ENCODE measurements at places on chromosomes 7 and 10.

- H3K4me3 ChIP-seq: no peak overlapping the region
- no peaks in the 10 kb centered on the region for H3K4me1 ChIP-seq
- no peak overlapping the region for H3K27ac ChIP-seq
- H3K27me3 ChIP-seq: peaks cover 7% of the 10 kb centered on the region
- no peaks in the 10 kb centered on the region for H3K36me3 ChIP-seq
These were observed 544.2 kb upstream of the ANKRD30A start for GRCh38 chr10:36581237-36581636.

GRCh38 chr10:117237401-117237991 lies 3.4 kb upstream of the SLC18A2 start:
- no peaks in the 10 kb centered on the region for H3K36me3 ChIP-seq
- peaks cover 74% of the 10 kb centered on the region for H3K27me3 ChIP-seq
- H3K4me3 ChIP-seq: no peak overlapping the region
- no peak overlapping the region for H3K27ac ChIP-seq
- DNase-seq: no peak

DNA sequence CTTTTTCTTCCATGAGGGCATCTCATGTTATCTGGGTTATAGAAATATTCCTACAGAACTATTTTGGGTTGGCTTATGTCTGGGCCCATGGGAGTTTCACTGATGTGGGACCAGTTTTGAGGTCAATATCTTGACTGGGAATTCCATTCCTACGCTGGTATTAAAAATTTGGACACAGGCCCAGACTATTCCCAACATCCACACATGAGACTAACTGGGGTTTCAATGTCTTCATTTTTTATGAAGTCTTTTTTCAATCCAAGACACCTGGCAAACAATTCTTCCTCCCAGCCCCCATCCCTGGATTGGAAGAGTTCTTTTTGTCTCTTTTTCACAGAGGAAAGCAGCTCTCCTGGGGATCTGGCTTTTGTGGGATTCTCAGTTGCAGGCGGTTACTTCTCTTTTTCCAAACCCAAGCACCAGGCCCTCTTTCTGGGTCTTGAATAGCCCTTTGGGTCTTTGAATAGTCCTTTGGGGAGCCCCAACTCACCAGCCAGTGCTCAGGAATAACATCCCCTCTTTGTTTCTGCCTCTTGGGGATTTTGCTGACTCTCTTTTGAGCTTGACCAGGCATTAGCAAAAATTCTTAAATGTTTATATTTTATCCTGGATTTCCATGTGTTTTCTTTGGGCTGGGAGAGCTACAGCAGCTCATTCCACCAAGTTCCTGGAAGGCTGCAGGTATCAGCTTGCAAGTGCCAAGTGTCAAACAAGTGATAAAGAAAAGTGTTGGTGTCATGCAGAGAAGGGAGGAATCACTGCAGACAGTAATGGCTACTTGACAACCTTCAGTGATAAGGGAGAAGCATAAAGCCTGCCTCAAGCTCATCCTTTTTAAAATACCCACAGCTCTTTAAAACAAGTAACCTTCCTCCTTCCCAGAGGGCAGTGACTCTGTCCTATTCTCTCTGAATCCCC lies 234.3 kb downstream of the ADAM12 start:
- peak overlapping the region; percentile 83 for H3K27ac ChIP-seq
- peaks cover 39% of the 10 kb centered on the region for H3K4me1 ChIP-seq
- H3K4me3 ChIP-seq: no peak overlapping the region
- peaks cover 11% of the 10 kb centered on the region for H3K36me3 ChIP-seq
- H3K27me3 ChIP-seq: peaks cover 16% of the 10 kb centered on the region
- no peak for DNase-seq

GRCh38 chr10:114303556-114303955 lies 64.5 kb downstream of the VWA2 start:
- H3K4me1 ChIP-seq: peaks cover 31% of the 10 kb centered on the region
- peaks cover 25% of the 10 kb centered on the region for H3K36me3 ChIP-seq
- H3K27ac ChIP-seq: no peak overlapping the region
- no peak for DNase-seq
- H3K27me3 ChIP-seq: peaks cover 10% of the 10 kb centered on the region

- no peaks in the 10 kb centered on the region for H3K27me3 ChIP-seq
- no peak for DNase-seq
- no peak overlapping the region for H3K4me3 ChIP-seq
- peaks cover 4% of the 10 kb centered on the region for H3K36me3 ChIP-seq
These were observed 347.9 kb upstream of the MEOX2 start for GRCh38 chr7:16034353-16034752.

GRCh38 chr10:88744002-88744401 lies 15.8 kb upstream of the LIPN start:
- H3K36me3 ChIP-seq: no peaks in the 10 kb centered on the region
- no peak for DNase-seq
- no peaks in the 10 kb centered on the region for H3K4me1 ChIP-seq

DNA sequence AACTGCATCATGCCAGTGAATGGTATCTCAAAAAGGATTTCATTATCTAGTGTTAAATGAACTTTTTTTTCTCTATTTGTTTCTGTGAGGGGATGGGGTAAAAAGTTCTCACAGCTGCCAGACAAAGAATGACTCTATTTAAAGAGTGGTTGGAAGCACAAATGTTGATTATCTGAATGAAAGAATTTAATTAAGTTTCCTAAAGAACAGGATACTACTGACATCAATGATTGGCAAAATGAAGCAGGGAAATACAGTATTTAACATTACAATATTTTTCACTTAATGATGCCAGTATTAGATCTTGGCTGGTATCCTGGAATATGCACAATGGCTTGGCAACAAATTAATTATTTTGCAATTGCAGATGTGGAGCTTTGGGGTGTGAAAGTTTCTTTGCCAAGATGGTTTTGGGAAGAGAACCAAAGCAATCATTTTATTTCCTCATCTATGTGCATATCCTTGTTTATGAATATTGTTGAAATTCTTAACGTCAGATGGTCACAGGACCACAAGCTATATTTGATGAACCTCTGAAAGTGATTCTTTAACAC lies 336.8 kb downstream of the ARL4A start:
- no peak overlapping the region for H3K4me3 ChIP-seq
- no peak for DNase-seq
- peaks cover 5% of the 10 kb centered on the region for H3K36me3 ChIP-seq
- peaks cover 5% of the 10 kb centered on the region for H3K4me1 ChIP-seq
- no peaks in the 10 kb centered on the region for H3K27me3 ChIP-seq

DNA sequence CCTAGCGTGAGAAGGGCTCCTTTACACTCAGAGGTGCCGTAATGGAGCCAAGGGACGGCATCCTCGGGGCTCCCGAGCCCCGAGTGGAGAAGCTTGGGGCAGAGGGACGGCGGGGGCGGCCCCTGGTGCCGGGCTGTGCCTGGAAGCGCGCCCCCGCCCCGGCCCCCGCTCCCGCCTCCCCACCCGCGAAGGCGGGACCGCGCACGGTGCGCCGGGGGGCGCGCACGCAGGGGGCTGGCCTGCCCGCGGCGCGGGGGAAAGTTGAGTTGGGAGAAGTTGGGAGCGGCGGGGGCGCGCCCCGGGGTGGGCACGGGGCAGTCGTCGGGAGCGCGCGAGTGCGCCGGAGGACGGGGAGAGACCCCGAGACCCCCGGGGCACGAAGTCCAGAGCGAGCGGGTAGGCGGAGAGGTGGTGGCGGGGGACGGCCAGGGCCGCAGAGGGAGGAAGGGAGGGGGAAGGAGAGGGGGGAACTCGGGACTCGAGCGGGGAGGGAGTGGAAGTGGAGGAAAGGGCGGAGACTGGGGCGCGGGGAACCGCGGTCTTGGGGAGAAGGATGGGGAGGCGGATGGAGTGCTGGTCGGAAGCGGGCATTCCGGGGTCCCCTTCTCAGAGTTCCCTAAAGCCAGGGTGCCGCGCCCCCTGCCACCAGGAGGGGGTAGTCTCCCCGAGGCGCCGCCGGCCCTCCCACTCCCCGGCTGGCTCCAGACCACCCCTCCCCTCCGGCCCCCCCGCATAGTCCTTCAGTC lies at the start of gene SLC4A2:
Gene SLC4A2 (plus strand): TSS at position 223 of the 746 bp plus-strand sequence. CDS start 2,399 bp downstream, outside the sequence.
- no peaks in the 10 kb centered on the region for H3K36me3 ChIP-seq
- H3K27ac ChIP-seq: peak within 1 kb of the TSS; percentile 77
- peaks cover 55% of the 10 kb centered on the region for H3K4me1 ChIP-seq
- peak; percentile 77 for DNase-seq
- peaks cover 32% of the 10 kb centered on the region for H3K27me3 ChIP-seq

DNA sequence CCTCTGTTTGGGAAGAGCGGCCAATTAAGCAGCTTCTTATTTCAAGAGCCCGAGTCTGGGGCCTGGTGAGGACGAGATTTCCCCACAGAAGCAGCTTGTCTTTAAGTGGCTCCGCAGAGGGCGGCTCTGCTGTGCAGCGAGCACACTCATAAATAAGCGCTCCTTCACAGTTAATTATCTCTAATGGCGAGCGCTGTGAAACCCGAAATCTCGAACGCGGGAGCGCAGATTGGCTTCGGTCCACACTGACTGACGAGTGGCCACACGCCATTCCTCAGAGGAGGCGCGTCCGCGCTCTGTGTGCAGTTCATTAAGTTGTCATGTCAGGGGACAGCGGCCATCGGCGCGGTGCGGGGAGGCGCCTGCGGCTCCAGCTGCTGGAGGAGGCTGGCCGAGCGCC lies 560.9 kb downstream of the DNAJB6 start:
- H3K4me3 ChIP-seq: no peak overlapping the region
- H3K27ac ChIP-seq: peak overlapping the region; percentile 45
- peaks cover 58% of the 10 kb centered on the region for H3K4me1 ChIP-seq
- no peak for DNase-seq

- peaks cover 83% of the 10 kb centered on the region for H3K4me1 ChIP-seq
- peak overlapping the region; percentile 2 for H3K27ac ChIP-seq
- H3K27me3 ChIP-seq: peaks cover 11% of the 10 kb centered on the region
- H3K36me3 ChIP-seq: no peaks in the 10 kb centered on the region
- no peak for DNase-seq
These were observed 165.1 kb upstream of the KLF14 start for GRCh38 chr7:130899071-130899560.

DNA sequence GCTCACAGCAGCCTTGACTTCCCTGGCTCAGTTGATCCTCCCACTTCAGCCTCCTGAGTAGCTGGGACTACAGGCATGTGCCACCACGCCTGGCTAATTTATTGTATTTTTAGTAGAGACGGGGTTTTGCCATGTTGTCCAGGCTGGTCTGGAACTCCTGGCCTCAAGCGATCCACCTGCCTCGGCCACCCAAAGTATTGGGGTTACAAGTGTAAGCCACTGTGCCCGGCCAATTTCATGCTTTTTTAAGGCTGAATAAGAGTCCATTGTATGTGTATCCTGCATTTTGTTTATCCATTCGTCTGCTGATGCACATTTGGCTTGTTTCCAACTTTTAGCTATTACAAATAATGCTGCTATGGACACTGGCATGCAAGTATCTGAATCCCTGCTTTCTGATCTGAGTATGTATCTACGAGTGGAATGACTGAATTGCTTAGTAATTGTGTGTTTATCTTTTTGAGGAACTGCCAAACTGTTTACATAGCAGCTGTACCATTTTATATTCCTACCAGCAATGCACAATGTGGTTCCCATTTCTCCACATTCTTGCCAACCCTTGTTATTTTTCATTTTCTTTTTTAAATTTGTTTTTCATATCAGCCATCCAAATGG lies 37.3 kb upstream of the TPST1 start:
- peaks cover 13% of the 10 kb centered on the region for H3K4me1 ChIP-seq
- no peaks in the 10 kb centered on the region for H3K27me3 ChIP-seq
- no peak overlapping the region for H3K27ac ChIP-seq
- DNase-seq: no peak
- no peak overlapping the region for H3K4me3 ChIP-seq
- no peaks in the 10 kb centered on the region for H3K36me3 ChIP-seq

DNA sequence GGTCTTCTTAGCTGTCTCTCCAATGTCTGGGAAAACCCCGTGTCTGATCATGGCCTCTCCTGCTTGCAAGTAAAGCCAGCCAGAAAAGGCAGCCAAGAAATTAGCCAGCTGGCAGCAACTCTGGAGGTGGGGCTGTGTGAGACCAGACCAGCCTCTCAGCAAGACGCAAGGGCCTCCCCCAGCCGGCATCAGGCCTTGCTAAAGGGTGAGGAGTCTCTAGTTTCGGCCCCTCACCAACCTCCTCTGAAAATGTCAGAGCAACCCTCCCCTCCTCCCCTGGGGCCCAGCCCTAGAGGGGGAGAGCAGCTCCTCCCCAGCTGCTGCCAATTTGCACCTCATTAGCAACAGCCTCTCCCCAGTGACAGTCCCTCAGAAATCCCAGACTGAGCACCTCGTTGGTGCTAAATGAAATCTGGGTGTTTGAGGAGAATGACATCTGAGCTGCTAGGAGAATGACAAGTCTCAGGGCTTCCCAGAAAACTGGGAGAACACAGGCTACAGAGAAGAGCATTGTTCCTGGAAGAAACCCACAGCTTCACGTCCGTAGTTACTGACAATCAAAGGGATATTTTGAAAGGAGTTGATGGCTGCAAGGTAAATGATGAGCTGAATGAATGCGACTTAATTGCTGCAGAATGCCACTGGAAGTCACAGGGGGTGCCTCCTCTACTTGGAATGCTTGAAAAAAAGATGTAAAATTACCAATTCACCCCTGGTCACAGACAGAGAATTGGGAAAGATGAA lies 25.9 kb downstream of the DGKI start:
- H3K4me3 ChIP-seq: peak overlapping the region; percentile 18
- H3K27ac ChIP-seq: no peak overlapping the region
- H3K27me3 ChIP-seq: peaks cover 34% of the 10 kb centered on the region
- H3K36me3 ChIP-seq: no peaks in the 10 kb centered on the region
- peaks cover 25% of the 10 kb centered on the region for H3K4me1 ChIP-seq

- no peak overlapping the region for H3K27ac ChIP-seq
- H3K27me3 ChIP-seq: no peaks in the 10 kb centered on the region
- H3K36me3 ChIP-seq: peaks cover 16% of the 10 kb centered on the region
- peaks cover 20% of the 10 kb centered on the region for H3K4me1 ChIP-seq
- no peak for DNase-seq
- H3K4me3 ChIP-seq: no peak overlapping the region
These were observed 79.6 kb downstream of the PRTFDC1 start for GRCh38 chr10:24872790-24873182.

DNA sequence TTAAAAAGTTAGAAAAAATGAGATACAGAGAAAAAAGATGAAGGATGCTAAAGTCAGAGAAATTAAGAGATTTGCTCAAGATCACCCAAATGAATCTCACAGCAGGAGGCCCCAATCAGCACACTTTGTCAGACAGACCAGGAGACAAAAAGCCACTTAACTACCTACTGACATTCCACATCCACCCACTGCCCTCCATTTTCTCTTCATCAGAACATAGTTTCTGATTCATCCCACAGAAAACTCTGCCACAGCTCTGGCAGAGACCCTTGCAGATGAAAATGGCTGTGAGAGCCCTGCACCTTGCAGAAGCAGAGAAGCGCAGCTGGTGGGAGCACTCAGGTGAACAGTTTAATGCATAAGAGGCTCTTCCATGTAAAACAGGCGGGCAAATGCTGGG lies 26.6 kb downstream of the DGKI start:
- no peak for DNase-seq
- H3K4me3 ChIP-seq: peak overlapping the region; percentile 18
- H3K27ac ChIP-seq: no peak overlapping the region
- H3K27me3 ChIP-seq: peaks cover 34% of the 10 kb centered on the region
- no peaks in the 10 kb centered on the region for H3K36me3 ChIP-seq

Data from nephron progenitor cell (in vitro differentiated cells).